ENCODE measurements at places on chromosomes 5 and 9. TPM values are rescaled to one million over a fixed set of nuclear protein-coding genes. Genes with fewer than 3 reads are reported as not detected.

The CDKN2B gene
- total RNA-seq: 2.9 TPM

- DNase-seq: no peak
Observed at GRCh38 chr5:54013556-54014194, 296.7 kb downstream of the ARL15 start.

The STOML2 gene
- total RNA-seq: 62.8 TPM

The STC2 gene
- total RNA-seq: 1.2 TPM

GRCh38 chr9:21428235-21428634, 12.0 kb upstream of the IFNA1 start:
- no peak for DNase-seq
